Stimulated activated memory B cell treated with anti-CD40 and anti-IgM and Interleukin-4, amounts not matched to agents 10 μg/mL and 1 μg/mL and 100 μg/mL, for 72 hours (primary cell): ENCODE measurements at places on chromosomes 1 and 21.

GRCh38 chr1:53754484-53755312 lies 15.7 kb upstream of the GLIS1 start:
- no peak for ATAC-seq

DNA sequence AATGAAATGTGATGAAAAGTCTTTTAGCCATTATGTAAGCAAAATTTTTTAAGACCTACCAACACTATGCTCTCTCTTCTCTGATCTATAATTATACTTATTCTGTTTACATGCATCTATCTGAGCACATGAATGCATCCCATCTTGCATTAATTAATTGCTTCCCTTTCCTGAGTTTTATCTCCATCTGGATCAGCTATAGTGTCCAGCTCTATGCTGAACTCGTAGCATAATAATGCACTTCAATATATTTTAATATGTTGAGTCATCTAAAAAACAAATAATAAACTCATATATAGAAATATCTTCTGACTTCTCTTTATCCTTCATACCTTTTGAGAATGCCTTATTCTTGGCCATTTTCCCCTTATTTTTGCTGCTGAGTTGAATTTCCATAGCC lies 1097.8 kb downstream of the TTLL7 start:
- ATAC-seq: no peak

DNA sequence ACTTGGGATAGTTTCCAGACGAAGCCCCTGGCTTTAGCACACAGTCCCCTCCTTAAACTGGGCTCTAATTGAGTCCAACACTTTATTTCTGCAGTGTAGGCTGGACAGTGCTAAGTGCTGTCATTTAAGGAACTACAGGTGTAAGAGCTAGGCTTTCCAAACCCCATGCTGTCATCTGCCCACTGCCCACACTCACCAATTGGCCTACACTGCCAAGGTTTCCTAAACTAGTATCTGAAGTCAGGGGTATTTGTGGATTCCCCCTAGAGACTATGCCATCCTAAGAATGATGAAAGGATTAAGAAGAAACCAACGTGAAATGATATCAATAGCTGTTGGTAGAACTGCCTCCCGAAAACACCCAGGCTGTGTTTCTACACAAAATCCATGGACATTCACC lies 160.9 kb downstream of the TBX15 start:
- ATAC-seq: no peak

DNA sequence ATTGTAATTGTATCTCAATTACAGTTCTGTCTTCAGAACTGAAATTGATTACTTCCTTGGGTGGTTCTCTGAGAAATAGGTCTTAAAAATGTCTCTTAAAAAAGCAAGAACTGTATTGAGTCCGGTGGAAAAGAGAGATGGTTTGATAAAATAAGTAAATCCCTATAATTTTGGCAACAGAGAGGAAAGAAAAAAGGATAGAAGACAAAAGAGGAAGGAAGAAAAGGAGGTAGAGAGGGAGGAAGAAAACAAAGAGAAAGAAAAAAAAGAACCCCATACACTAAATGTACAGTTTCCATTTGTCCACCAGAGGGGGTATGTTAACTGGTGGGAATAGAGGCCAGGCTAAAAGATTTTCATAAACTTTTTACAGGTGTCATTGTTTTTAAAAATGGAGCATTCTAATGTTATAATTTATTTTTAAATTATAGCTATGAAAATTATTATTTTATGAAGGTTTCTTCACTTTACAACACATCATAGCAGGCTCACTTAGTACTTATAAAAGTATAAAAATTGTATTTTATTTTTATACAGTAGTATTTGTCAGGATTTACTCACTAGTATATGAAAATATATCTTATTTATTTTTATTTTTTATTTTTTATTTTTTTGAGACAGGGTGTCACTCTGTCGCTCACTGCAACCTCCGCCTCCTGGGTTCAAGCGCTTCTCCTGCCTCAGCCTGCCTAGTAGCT lies 2.1 kb upstream of the UBE2T start:
- ATAC-seq: no peak

GRCh38 chr1:25090707-25091422 lies 141.4 kb downstream of the SYF2 start:
- ATAC-seq: no peak

DNA sequence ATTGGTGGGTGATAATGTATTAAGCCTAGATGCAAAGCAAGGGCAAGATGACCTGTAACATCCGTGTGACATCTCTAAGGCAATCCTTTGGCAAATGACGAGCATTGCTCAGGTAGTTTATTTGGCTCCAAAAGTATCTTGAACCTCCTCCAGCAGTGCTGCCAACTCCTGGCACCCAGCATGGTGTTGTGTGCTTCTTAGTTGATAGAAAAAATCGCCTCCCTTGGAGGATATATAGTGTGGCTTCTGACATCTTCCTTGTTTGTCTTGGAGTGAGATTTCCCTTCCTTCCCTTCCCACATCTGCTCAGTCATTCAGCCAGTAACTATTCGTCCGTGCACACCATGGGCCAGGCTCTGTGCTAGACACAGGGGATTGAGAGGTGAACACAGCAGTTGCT lies 121.8 kb downstream of the TOMM20 start:
- ATAC-seq: no peak

DNA sequence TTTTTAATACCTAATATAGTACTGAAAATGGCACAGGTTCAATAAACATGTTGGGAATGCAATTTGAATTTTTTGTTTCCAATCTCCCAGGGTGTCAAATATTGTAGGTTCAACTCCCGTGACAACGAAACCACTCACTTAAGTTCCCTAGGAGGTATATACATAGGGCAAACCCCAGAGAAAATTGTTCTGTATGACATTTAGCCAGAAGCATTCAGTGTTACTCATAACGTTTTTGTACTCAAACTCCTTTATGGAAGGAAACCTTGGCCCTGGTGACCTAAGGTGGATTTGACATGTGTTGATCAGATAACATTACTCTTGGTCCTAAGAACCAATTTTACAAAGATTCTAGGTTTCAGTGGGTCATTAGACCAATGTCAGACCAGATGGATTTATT lies 110.6 kb downstream of the USP25 start:
- ATAC-seq: no peak

DNA sequence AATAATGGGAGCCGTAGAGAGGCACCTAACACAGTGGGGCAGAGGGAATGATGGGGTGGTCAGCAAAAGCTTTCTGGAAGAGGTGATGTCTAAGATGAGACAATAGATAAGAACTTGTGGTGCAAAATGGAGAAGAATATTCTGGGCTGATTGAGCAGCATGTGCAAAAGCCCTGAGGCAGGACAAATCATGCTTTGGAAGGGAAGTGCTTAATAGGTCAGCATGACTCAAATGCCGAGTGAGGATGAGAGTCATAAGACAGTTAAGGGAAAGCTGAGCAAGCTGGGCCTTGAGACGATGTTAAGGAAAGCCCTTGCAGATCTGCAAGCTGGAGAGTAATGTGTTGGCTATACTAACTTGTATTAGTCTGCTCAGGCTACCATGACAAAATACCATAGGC lies 37.3 kb upstream of the ASB17 start:
- no peak for ATAC-seq

DNA sequence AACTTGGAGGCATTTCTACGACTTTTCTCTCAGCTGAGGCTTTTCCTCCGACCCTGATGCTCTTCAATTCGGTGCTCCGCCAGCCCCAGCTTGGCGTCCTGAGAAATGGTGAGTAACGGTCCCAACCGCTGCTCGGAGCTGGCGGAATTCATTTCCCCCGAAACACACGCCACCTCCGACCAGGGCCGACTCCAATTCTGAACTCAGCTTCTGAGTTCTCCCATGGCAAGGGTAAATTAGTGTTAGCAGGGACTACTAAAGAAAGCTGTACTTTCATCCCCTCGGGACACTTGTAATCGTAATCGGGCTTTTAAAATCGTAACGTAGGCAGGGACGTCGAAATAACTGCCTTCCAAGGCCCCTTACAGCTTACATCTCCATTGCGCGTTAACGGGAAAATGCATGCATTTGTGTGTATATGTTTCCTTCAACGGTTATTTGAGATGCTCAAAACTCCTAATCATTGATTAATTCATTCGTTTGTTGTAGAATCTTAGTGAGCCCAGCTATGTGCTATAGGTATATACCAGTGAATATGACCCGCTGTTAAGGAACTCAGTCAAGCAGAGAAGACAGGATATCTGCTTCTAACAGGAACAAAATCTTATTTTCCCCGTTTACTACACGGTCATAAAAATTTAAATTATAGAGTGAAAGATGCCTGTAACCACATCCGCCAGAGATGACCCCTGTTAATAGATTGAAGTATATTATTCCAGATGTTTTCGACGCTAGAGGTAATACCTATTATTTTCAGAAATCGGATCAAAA lies 472 bp downstream of the DTL start:
- ATAC-seq: peak; percentile 2

DNA sequence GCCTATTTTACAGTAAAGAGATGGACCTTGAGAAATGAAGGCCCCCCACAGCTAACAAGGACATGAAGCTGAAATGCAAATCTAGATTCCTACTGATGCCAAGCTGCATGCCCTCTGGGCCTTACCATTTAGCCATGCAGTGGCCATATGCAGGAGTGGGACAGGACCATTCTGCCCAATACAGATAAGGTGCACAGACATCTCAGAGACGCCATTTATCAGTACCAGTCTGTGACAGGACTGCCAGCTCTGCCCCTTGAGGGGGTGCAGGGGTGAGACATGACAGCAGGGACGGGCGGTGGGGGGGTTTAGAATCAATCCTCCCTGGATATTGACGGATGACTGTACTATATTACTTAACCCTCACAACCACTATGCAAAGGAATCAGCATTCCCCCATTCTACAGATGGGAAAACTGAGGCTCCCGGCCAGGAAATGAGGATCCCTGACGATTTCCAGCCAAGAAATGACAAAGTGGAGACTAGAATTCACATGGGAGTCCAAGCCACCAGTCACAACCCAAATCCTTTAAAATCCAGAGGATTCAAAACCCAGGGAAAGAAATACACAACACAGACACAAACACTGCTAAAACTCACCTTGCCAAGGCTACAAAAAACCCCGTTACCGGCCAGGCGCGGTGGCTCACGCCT lies 10.8 kb downstream of the SSBP3 start:
- ATAC-seq: no peak
